ENCODE measurements at places on chromosomes 16 and 17.

DNA sequence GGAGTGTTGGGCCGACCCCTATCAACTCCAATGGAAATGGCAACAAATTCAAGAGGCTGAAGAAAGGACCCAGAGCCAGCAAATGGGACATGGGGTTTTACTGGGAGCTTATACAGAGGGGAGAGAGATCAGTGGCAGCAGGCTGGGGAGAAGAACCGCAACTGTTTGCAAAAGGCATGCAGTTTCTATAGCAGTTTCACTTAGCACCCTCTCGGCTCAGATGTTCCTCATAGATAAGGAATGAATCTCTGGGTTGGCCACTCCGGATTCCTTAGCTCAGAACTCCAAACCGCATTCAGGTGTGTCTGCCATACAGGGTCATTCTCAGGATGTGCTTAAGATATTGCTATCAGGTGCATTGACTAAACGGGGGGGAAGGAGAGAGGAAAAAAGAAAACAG lies 71.1 kb upstream of the RPL38 start:
- DNase-seq = no peak

- no peak for DNase-seq
Measured at GRCh38 chr16:85517563-85518179, 95.5 kb upstream of the GSE1 start.

GRCh38 chr16:29734786-29735185 lies 11.0 kb downstream of the C16orf54 start:
- no peak for DNase-seq

DNA sequence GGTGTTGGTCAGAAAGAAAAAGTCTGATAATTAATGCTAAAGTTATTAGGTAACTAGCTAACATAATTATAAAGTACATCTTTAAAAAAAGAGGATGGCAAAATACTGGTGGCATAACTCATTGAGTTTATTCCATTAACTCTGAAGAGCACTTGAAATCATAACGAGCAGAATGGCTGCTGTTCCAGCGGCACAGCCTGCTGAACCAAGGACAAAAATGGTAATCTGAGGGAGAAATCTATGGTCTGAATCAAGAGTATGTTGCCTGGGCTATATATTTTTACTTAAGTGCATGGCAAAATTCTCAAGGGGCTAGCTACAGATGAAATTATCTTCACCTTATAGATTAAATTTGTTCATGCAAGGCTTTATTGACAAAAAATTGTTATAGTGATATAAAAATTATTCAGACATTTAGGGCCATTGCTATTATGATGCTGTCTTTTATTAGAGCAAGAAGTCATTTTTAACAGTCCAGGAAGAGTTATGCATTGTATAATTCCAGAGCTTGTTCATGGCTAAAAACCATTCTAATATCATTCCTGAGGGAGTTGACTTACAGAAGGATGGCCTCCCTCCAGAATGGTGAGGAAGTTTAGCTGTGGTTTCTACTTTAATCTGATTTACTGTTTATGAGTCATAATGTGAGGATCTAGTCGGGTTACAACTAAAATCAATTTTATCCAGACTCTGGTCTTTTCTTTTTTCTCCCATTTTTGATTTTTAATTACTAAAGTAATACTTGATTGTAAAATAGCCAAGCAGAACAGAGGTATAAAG lies 41.4 kb upstream of the ANKFN1 start:
- peak; percentile 28 for DNase-seq

DNA sequence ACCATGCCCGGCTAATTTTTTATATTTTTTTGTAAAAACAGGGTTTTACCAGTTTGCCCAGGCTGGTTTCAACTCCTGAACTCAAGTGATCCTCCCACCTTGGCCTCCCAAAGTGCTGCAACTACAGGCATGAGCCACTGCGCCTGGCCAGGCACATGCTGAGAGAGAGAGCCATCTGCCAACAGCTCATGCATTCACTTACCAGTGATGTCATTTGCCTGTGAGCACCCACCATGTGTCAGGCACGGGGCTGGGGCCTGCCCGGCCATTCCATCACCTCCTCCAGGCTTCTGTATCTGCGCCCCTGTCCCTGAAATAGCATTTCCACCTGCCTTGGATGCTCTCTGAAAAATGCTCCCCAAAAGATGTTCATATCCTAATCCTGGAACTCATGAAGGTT lies 43.6 kb upstream of the PEMT start:
- no peak for DNase-seq

Data from AG09309 (cell line).